ENCODE measurements at places on chromosomes 16 and 17.

DNA sequence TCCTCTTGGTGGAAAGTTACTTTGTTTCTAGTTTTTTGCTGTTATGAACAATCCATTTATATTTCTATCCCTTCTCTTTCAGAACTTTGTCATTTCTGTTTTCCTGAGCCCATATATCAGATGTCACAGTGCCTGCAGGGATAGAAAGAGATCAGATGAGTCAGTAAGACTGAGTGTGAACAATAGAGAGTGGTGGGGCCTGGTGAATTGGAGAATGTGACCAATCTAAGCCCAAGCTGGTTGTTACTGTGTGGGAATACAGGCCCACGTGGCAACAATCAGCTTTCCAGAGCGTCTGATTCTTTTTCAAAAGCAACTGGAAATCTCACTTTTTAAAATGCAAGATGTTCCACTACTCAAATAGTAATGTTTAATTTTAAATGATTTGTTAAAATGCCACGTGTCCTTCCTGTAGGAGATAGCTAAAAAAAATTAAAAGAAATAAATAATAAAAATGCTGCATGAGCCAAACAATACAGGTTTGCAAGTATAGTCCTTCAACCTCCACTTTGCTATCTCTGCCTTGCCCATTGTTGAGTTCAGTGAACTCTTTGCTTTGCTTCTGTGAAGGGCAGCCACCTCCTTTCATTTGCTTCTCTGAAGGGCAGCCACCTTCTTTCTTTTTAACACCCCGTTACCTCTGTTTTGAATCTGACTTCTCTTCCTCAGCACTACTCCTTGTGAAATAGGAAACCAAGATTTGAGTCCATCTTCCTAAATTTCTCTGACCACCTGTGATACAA lies 9.6 kb downstream of the DCTN5 start:
- no peak for DNase-seq

GRCh38 chr17:62110923-62111484 lies 45.9 kb upstream of the MED13 start:
- no peak for DNase-seq

GRCh38 chr17:48247603-48248002 lies 140.0 kb downstream of the SNX11 start:
- no peak for DNase-seq

DNA sequence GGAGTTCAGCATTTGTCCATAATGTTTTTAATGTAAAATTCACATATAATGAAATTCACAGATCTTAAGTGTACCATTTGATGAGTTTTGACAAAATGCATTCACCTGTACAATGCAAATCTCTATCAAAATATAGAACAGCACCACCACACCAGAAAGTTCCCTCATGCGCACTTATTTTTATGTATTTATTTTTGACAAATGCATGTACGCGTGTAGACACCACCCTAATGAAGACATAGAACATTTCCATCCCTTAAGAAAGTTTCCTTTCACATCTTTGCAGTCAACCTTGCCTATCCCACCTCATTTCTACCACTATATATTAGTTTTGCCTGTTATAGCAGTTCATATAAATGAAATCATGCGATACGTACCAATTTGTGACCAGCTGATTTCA lies 15.6 kb upstream of the IL4R start:
- no peak for DNase-seq

DNA sequence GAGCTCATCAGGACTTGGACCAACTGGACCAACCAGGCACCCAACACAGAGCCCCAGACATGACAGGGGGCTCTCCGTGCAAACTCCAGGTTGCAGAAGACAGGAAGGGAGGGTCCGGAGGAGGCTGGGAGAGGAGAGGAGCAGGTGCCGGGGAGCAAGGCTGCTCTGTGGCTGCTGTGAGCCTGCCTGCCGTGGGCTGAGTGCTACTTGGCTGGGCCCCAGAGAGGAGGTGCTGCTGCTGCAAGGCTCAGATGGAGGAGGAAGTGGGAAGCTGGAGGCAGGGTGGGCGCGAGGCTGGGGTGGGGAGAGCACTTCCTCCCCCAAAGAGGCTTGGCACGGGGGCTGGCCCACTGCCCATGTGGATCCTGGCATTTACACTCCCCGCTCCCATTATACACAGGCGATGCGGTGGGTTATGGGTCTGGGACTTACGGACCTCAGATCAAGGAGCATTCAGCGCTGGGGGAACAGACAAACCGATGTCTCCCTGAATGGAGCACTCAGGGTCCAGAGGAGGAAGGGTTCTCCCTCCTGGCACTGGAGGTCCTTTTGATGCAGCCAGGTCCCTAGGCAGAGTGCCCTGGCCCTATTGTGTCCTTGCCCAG lies 15.9 kb downstream of the EPOP start:
- DNase-seq: no peak
